ENCODE measurements at places on chromosomes 7 and 10.

GRCh38 chr10:29344073-29344820, 55.4 kb downstream of the LYZL1 start:
- DNase-seq = no peak

DNA sequence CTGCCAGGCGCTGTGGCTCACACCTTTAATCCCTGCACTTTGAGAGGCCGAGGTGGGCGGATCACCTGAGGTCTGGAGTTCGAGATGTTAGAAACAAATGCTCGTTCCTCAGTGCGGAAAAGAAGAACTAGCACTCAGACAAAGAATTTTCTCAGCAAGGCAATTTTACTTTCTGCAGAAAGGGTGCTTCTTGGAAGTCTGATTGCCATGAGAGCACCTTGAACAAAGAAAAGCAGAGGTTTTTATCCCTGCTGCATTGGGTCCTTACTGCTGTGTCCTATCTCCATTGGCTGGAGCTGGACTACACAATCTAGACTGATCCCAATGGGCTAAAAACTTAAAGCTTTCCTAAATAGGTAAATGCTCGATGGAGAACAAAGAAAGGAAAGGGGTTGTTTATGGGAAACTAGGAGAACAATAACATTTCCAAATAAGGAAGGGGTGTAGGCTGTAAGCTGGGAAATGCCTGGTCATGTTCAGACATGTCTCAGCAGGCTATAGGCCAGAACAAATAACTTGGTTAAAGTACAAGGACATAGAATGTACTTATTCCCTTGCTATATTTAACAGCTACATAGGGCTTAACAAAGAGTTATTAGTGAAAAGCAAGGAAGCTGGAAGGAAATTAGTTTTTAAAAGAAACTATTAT, 26.1 kb upstream of the ACTR3B start:
- no peak for DNase-seq

DNA sequence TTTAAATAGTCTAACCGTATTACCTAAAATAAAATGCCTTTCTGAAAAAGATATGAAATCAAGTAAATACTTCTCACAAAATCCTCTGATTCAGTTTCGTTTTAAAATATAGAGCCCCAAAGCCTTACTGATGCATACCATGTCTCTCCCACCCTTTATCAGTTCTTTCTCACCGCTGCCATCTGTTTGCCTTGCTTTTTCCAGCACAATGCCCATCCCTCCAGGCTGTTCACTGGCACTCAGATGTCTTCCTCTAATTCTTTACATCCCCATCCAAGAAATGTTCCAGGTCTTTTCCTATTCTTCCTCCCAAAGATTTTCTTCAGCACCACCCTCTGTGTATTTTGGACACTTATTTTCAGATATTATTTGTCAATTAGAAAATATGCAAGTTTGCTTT, 116.5 kb upstream of the LRRN3 start:
- DNase-seq = no peak

- DNase-seq = no peak
Measured at GRCh38 chr7:40205992-40206391, 71.2 kb downstream of the SUGCT start.

DNA sequence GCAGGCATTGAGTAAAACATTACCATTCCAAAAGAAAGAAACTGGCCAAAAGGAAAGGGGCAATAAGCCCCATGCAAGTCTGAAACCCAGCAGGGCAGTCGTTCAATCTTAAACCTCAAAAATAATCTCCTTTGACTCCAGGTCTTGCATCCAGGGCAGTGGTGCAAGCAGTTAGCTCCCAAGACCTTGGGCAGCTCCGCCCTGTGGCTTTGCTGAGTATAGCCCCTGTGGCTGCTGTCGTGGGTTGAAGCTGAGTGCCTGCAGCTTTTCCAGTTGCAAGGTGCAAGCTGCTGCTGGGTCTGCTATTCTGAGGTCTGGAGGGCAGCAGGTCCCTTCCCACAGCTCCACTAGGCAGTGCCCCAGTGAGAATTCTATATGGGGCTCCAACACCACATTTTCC, 580.1 kb upstream of the AUTS2 start:
- no peak for DNase-seq
